CD4-positive, alpha-beta T cell treated with Interleukin-2 at 100 ng/mL for 4 hours (primary cell): ENCODE measurements at places on chromosomes 12 and 14.

DNA sequence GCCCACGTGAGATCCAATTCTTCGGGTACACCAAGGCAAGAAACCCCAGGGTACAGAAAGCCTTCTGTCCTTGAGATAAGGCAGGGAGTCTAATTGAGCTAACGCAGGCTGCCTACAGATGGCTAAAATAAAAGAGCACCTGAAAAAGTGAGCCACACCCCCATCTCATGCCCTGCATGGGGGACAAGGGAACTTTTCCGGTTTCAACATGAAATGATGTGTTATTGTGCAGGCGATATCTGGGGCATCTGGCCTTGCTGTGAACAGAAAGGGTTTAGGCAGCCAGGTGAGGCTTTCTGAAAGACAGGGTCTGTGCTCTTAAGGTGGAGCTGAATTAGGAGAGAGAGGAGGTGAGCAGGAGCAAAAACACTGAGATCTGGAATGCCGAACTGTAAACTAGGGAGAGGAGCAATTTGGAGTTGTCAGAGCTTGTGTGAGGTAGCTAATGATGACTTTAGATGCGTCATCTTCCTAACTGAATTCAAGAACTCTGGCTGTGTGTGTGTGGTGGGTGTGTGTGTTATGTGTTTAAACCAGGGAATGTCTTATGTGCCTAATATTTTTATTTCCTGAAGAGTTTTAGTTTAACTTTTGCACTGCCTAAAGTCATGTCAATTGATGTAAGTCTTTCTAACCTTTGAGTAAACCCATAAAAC lies 20.1 kb upstream of the LDHB start:
- DNase-seq: peak; percentile 40

GRCh38 chr12:6177642-6178358 lies 22.4 kb upstream of the CD9 start:
- no peak for DNase-seq

- DNase-seq: no peak
Measured at GRCh38 chr12:62214846-62215245, 45.4 kb upstream of the USP15 start.

DNA sequence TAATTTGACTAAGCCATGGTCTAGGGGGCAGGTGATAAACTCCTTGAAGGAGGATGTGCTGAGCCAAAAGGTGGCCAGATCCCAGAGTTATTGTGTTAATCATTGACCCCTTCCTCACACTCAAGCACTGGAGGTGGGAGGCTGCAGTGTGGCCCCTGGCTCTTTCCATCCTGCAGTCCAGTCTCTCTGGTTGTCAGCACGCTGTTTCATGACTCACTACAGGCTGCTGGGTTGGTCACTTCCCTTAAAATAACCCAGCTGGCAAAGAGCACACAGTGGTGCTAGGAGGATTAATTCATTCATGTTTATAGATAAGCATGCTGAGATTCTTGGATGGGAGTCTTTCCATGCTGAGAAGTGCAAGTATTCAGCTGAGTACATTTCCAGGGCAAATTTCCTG lies 228.9 kb downstream of the ANO2 start:
- DNase-seq: no peak

GRCh38 chr12:124680863-124681778 lies 113.7 kb upstream of the NCOR2 start:
- DNase-seq: peak; percentile 42

GRCh38 chr14:20659813-20660395 lies 18.4 kb upstream of the OR6S1 start:
- no peak for DNase-seq

DNA sequence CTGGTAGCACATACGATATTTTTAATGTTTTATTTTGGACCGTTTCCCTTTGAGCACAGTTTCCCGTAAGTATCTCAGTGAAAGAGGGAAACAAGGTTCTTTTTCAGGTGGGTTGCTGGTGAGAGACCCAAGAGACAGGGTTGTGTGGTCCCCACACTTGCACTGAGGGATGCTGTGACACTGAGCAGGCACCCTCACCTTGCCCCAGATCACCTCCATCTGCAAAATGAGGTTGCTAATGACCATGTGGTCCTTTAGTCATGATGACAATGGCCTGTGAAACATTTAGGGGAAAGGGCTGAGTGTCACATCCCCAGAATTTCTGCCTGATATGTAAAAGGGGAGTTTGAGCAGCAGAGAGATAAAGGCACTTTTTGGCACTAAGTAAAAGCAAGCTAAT lies 4.3 kb downstream of the CCND2 start:
- DNase-seq: no peak

DNA sequence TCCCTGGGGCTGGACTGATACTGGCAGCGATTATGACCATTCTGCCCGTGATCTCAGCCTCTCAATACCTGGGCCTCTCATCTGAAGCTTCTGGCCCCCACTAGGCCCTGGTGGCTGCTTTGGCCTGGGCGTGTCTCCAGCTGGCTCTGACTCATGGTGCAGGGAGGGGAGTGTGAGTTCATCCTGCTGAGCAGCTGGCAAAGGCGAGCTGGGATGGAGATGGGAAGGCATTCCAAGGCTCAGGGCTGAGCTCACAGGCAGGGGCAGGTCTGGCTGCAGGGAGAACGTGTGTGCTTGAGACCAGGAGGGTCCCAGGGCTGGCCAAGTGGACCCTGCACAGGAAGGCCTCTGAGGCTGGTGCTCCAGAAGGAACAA lies 221.8 kb downstream of the TMEM121 start:
- no peak for DNase-seq

- DNase-seq: no peak
Measured at GRCh38 chr12:123949770-123950165, 22.9 kb downstream of the CCDC92 start.

DNA sequence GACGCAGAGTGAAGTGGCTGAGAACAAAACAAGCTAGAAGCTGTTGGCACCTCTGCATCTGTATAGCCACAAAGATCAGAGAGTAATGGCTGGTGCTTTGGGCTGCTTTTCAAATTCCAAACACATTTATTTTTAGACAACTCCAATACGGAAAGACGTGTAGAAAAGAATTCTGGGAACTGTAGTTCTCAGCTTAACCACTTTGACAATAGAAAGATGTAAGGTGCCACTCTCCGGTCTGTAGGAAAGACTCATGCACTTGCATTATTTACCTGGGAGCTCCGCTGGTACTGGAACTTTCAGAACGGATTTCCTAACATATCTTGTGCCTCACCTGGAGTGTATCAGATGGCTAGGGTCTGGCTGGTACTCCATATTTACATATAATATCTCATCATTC lies 1.8 kb upstream of the OR4K2 start:
- no peak for DNase-seq

DNA sequence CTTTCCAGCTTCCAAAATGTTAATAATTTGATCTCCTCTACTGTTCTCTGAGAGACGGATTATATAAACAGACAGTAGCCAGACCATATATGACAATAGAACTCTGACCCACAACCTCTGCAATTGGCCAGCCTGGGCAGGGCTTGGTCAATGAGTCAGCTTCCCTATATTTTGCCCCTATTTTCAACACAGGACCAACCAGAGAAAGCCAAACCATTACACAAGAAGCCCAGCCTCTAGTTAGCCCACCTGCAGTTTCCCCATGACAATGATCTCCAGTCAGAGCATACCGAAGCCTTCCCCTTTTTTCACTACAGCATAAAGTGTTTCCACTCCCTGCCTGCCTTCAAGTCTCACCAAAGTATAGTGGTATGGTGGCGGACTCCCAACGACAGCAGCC lies 7.6 kb upstream of the EXD2 start:
- no peak for DNase-seq

- DNase-seq: no peak
Measured at GRCh38 chr14:75208843-75209242, 32.4 kb upstream of the TMED10 start.

- no peak for DNase-seq
Measured at GRCh38 chr12:116675339-116676107, 62.3 kb downstream of the SPRING1 start.

GRCh38 chr12:101813117-101813516 lies 17.6 kb downstream of the GNPTAB start:
- no peak for DNase-seq

- DNase-seq: no peak
Measured at GRCh38 chr12:7302266-7302986, 1.4 kb upstream of the ACSM4 start.

GRCh38 chr12:47811072-47811396 lies 8.7 kb downstream of the HDAC7 start:
- DNase-seq: no peak

DNA sequence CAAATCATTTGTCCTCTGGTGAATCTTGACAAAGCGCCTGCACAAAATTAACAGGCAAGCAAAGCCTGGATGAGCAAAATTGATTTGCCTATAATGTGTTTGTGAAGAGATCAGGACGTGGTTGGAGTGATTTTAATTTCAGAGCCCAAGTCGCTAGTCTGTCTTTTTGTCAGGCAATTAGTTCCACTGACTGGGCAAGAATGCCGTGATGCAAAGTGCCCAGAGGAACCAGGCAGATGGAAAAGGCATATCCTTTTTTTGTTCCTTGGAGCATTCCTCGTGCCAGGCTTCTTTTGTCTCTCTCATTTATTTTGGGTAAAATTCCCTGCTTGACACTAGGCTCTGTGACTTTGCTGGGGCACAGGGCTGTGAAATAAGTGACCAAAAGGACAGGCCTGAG lies 65.9 kb upstream of the CCDC198 start:
- no peak for DNase-seq

DNA sequence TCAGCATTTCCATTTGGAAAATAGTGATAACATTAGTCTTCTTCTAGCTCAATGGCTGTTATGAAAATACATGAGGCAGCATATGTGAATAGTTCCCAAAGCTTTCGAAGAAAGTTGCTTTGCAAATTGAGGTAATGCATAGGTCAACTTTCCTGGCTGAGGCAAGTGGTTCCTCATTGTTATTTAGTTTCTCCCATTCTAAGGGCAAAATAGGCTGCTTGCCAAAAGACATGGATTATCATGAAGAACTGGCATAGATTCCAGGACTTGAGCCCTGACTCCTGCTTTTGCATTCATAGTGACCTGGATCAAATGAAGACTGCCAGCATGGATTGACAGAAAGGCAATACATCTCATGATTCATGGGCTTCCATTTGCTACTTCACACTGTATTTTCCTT lies 35.7 kb downstream of the LRFN5 start:
- DNase-seq: no peak

- no peak for DNase-seq
Measured at GRCh38 chr14:26319139-26319864, 278.5 kb downstream of the NOVA1 start.

- DNase-seq: no peak
Measured at GRCh38 chr12:69927164-69927563, 102.1 kb downstream of the MYRFL start.

DNA sequence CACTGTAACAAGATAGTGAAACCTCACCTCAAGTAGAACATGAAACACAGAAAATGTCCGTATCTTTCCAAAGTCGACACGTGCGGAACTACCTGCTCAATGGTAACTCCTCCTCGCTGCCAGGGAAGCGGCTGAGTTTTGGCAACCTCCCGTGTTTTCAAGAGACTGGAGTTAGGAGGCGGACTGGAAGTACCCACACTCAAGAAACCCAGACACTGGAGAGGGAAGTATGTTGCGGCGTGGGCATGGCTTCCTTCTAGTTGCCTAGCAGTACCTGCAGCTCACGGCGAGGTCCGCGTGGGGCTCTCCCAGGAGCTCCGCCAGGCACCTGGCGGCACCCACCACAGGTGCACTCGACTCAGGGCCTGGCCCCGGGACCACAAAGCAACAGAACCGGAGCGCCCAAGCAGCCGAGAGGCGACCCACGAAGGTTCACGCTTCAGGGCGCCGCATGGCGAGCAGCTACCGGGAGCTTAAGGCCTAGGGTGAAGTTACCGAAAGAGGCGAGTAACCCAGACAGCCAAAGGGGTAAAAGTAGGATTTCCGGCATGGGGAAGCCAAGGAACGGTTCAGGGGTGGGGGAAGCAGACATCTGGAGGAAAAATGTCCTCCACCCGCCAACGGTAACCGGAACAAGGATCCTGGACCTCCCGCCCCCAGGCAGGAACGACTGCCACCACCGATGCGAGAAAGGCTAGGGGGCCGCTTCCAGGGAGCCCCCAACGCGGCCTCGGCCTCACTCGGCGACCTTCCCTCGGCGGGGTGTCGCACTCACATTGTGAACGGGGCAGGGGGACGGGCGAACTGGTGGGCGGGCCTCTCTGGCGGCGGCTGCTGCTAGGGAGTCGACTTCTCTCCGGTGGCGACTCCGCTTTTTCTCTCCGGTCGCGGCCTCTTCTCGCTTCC lies 608 bp downstream of the PTGES3 start:
- DNase-seq: peak; percentile 51

DNA sequence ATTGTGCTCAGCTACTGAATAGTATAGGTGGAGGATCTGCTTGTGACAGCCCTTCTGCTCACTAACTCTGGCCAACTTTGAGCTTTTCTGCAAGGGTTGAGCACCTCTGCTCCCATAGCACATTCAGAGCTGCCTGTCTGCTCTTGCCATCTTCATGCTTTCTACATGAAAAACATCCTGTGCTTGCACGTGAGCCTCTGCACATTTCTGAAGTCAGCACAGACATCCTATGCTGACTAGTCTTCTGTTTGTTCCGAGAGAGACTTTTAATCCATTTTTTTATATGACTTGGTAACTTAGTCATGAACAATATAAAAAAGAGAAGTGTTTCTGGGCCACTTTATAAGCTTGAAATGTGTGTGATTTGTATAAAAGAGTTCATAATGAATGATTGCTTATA lies 969.3 kb downstream of the TMTC2 start:
- no peak for DNase-seq

GRCh38 chr14:64671591-64671990 lies 32.6 kb upstream of the PLEKHG3 start:
- peak; percentile 72 for DNase-seq

DNA sequence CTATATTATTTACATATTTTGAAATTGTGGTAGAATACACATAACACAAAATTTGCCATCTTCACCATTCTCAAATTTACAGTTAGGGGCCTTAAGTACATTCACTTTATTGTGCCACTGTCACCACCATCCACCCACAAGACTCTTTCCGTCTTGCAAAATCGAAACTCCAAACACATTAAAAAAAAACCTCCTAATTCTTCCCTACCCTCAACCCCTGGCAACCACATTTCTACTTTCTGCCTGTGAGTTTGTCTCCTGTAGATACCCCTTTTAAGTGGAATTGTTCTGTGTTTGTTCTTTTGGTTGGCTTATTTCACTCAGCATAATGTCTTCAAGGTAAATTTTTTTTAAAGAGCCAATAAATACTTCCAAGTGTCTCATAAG lies 31.6 kb upstream of the AMIGO2 start:
- peak; percentile 18 for DNase-seq
